ENCODE measurements at places on chromosomes 12 and 14.

- ATAC-seq = no peak
Measured at GRCh38 chr12:81992461-81992860, 233.3 kb upstream of the PPFIA2 start.

DNA sequence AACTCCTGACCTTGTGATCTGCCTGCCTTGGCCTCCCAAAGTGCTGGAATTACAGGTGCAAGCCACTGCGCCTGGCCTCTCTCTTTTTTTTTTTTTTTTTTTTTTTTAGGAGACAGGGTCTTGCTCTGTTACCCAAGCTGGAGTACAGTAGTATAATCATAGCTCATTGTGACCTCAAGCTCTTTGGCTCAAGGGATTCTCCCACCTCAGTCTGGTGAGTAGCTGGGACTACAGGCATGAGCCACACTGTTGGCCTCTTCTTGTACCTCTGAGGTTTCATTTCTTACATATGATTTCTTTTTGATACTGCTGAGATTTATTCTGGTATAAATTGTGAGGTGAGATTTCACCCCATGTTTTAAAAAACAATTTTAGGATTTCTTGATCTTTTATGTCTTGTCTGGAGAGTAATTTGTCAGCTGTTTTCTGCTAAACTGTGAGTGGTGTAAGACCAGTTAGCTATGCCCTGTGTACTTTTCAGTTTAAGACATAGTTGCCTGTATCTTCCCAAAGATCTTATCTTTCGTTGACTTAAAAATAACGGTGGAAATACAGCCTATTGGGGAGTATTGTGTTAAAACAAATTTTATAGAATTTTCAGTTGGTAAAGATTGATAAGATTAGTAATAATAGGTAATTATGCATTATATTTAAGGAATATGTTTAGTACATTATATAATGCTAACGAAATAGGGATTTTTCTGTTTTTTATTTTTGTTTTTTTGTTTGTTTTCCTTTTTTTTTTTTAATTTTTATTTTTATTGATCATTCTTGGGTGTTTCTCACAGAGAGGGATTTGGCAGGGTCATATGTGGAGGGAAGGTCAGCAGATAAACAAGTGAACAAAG is 31.7 kb downstream of the WDR20 start:
- no peak for ATAC-seq

GRCh38 chr12:104243971-104244370 is 28.4 kb downstream of the TXNRD1 start:
- no peak for ATAC-seq

DNA sequence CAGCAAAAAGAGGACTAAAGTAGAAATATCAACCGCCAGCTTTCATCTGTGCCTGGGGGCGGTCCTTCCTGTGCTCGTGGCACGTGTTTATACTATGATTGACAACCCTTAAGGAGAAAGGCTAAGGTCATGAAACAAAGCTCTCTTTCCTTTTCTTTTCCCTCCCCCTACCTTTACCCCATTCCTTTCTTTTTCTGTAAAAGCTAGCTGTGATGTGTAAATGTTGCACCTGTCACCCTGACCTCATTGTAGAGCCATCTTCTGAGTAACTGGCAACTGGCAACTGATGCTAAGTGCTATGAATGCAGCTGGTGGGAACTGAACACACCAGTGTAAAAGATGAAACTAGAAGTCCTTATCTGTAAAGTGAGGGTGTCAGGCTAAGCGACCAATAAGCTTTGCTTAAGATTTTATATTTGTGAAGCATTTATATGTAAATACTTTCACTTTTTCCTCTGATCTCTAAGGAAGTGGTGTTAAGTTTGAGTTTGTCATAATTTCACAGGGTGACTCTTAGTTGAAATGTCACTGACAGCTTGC is 102.8 kb upstream of the BCAT1 start:
- peak; percentile 31 for ATAC-seq

DNA sequence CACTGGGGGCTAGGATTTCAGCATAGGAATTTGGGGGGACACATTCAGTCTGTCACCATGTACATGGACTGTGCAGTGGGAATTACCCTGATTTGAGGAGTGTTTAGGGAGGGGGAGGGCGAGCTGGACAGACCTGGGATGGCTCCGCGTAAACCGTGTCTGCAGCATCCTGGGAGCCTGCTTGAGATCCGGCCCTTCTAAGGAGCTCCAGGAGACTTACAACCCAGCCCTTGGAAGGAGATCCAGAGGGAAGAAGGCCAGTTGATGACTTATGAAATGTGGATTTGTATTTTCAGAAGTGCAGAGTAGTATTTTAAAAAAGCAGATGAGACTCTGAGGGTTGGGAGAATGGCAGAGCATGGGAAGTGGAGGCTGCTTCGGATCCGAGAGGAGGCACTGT is 153.2 kb downstream of the CACNA1C start:
- ATAC-seq = no peak

- no peak for ATAC-seq
Measured at GRCh38 chr14:71204231-71204630, 297.0 kb downstream of the PCNX1 start.

- no peak for ATAC-seq
Measured at GRCh38 chr14:104344818-104345620, 206.6 kb downstream of the KIF26A start.

DNA sequence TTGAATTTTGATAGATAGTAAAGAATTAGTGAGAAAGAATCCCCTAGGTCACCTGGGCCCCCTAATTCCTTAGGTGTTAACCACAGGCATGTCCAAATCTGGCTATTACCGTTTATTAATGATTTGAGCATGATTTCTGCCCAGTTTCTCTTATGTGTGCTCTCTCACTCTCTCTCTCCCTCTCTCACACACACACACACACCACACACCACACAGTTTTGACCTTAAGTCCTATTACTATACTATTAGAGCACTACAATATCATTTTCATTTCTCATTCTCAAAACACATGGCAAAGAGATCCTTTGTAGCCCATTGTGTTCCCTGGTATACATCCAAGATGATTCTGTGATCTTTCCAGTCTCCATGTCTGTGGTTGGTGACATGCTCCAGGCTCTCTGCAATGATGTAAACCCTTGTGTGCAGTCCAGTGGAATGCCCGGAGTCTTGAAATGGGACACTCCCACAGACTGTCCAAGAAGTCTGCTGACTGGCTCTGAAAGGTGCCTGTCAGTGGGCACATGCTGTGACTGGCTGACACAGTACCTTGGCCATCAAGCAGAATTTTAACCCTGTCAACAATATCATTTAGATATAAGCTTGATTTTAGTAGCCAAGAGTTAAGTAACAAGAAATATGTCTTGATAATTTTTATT is 96.2 kb downstream of the FIGNL2 start:
- ATAC-seq = peak; percentile 67

GRCh38 chr14:63848890-63849289 is 3.9 kb upstream of the SYNE2 start:
- ATAC-seq = no peak

- ATAC-seq = no peak
Measured at GRCh38 chr14:59343585-59343984, 121.6 kb downstream of the GPR135 start.

Data from esophagus mucosa (tissue), 1 donor.